ENCODE measurements at places on chromosomes 3 and 15.

DNA sequence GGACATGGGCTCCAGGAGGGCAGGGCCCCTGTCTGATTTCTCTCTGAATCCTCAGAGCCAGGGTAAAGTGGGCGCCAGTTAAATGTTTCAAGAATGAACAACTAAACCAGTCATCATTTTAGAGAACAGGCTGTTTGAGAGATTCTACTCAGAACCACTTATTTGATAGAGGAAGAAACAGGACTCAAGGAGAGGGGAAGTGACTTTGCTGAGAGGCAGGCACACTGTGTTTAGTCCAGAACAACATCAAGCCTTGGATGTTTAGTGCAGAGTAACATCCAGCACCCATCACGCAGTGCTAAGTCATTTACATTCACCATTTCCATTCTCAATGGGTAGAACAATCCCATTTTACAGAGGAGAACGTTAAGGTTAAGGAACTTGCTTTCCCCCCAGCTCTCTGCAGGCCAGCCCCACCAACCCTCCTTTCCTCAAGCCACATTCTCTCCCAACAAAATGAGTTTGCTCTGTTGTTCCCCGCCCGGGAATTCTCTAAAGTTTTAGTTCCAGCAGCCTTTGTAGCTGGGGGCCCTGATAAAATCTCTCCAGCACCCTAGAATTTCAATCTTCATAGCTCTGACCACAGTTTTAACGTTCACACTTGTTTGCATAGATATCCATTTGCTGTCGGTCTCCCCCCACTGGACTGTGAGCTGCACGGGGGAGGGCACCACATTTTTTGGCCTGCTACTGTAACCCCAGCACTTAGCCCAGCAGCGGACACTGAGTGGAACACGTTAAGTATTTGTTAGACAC, 962 bp downstream of the NMNAT3 start:
- DNase-seq: no peak

DNA sequence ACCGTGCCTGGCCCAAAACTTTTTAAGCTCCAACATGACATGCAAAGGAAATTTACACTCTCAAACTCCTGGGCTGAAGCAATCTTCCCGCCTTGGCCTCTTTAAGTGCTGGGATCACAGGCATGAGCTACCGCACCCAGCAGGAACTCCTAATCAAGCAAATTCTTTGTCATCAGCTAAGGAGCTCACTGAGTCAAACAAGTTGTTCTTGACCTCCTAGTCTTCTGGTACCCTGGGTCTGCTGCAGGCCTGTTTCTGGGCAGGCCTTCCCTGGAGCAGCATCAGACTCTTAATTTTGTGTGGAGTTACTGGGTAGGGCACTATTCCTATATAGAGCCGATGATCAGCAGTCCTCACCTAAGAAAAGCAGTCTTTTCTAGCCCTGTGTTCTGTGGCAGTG, 68.4 kb upstream of the FLNB start:
- no peak for DNase-seq

DNA sequence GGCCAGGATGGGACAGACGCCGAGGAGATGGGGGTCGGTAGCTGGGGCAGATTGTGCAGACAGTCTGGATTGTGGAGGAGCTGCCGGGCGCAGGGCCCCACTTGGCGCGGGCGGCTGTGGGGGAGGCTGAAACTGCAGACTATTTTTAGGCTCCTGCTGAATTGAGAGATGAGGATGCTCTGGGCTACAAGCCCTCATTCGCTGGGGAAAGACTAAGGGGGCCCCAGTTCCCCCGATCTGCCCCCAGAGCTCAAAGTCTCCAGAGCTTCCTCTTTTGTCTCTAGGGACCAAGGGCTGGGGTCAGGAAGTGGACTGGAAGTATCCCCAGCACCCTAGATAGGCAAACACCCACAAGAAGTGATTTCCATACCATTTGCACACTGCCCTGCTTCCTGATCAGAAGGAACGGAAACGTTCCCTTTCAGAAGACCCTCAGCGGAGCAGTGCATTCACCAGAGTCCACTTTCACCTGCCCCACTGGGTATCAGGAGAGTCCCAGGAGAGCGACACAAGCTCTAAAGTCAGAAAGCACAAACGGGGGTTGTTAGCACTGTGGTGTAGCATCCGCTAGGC, 29.7 kb downstream of the SEMA7A start:
- DNase-seq: no peak

- no peak for DNase-seq
These were observed 21.9 kb downstream of the SENP8 start for GRCh38 chr15:72140088-72140487.

DNA sequence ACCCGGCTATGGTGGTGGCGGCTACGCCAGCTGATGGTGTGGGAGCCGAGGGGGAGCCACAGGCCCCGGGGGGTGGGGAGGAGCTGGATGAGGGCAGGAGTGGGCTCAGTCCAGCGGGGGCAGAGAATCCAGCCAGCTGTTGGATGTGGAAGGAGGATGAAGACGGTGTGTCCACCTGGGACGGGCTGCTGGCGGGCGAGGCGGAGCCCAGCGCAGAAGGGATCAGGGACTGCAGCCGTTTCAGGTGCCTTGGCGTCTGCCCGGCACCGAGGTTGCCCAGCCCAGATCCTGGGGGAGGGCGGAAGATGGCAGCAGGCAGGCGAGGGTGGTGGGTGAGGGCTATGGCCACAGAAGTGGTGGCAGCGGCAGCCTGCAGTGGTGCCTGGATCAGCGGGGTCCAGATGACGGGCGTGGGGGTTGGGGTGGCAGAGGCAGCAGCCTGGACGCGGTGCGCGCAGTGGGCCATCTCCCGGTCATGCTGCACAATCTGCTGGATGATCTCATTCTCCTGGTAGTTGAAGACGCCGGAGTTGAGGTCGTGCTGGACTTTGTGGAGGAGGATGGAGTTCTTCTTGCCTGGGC, 45.3 kb downstream of the HCN4 start:
- DNase-seq: no peak

DNA sequence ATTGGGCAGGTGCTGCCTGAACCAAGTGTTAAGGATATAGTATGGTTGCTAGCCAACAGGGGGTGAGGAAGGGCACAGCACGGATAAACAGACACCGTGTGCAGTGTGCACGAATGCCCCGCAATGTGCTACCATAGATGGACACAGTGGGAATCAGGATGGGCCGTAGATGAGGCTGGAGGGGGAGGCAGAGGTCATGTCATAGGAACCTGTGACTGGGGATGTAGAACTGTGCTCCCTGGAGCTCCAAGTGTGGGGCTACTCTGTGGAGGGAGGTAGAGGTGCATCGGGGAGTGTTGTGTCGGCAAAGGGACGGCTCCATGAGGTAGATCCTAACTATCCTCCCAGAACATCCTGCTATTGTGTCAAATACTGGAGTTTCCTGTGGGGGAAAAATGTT, 102.5 kb downstream of the TNIK start:
- no peak for DNase-seq

DNA sequence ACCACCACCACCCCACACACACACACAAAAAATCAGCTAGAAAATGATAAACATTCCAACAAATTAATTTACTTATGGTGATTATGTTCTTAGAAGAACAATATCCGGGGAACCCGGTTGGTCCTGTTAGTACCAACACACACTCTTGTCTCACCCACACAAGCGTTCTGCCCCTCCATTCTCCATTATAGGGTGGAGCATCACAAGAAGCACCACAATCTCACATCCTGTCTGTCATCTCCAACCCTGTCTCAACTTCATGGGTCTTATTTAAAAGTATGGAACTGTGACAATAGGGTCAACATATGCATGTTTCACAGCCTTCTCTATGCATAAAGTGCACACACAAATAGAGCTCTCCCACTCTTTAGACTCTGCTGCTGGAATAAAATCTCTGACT, 5.6 kb downstream of the GSK3B start:
- no peak for DNase-seq

Measured in LNCaP clone FGC (cell line).